ENCODE measurements at places on chromosomes 6 and 20.

DNA sequence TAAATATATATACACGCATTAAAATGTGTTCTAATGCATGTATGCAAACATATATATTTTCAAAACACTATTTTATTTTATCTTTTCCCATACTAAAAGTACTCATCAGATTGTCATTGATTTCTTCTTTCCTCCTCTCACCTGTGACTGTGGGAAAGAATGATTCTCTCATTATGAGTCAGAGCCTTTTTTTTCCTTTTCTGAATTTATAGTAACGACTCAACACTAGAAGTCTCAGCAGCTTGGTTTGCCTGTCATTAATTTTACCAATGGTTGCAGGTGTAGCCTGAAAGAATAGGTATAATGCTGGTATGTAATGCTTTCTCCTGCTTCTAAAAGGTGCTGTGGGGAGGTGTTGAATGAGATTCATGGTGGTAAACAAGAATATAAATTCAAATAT, 328.7 kb downstream of the UTRN start:
- DNase-seq = no peak

DNA sequence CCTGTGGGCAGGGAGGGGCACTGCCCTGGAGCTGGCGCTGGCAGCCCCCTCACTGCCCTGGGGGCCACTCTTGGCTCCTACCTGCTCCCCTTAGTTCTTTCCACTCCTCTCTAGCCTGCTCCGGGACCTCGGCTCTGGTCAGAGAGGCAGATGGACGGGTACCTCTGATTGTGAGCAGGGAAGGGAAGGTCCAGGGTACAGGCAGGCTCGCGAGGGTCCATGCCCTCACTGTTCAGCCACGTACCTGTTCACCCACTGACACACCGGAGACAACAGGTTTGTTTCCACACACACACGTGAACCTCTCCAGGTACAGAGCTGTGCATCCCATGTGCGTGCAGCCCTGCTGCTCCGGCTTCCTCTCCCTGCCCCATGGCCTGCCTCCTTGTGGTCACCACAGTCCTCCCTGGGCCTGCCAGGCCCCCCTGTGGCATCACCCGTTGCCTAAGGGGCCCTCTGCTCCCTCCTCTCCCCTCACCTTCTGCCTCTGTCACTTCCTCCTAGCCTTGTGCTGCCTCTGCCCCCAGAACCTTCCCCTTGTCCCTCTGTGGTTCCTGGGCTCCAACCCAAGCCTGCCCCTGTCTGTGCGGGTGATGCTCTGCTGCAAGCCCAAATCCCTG, 2.3 kb downstream of the EMILIN3 start:
- no peak for DNase-seq

DNA sequence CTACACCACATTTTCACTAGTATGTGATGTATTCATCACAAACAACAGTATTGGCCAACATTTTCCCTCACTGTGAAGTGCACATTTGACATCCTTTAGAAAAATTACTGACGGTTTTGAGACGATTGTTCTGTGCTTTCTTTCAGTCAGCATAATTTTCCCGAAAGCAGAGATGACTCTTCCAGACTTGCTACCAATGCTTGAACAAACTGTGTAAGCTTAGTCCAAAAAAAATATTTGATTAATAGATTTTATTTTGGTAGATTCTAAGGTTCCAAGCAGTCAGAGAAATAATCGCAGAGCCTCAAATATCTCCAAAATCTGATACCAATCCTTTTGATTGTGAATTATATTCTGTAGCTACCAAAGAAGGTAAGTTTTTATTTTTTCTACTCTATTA, 151.1 kb upstream of the ESR1 start:
- DNase-seq = no peak

DNA sequence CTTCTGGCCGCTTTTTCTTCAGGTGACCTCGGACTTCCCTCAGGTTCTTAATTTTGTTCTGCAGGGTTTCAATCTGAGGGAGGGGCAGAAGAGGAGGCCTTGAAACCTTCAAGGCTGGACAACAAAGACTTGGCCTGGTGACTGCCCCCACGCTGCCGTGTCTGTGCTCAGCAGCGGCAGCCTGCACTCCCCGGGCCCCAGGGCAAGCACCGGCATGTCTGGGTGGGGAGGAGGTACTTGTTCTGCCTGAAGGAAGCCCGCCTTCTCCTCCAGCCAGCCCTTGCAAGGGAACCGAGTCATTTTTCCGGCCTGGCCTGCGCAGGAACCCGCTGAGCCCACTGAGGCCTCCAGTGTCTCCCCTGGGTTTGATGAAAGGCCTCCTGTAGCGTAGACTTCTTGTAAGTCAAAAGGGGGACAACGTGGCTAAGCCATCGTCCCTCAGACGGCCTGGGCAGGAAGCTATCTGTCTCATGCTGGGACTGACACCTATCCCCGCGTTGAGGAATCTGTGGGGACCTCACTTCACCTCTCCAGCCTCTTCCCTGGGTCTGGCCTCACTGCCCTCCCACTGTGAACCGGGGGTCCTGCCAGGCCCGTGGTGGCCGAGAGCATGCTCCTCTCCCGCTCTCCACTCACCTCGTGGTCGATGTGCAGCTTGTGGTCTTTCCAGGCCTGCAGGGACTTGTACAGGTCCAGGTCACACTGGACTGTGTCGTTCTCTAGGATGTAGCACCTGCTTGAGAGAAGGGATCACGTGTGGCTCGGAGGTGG, 119.9 kb downstream of the SULF2 start:
- no peak for DNase-seq

GRCh38 chr6:363909-364308, 27.6 kb upstream of the IRF4 start:
- no peak for DNase-seq

- DNase-seq = no peak
Observed at GRCh38 chr6:34370361-34370760, 22.1 kb downstream of the NUDT3 start.

GRCh38 chr6:46217671-46218131, 46.9 kb upstream of the ENPP5 start:
- no peak for DNase-seq

GRCh38 chr6:40509086-40509485, 78.1 kb downstream of the LRFN2 start:
- no peak for DNase-seq

DNA sequence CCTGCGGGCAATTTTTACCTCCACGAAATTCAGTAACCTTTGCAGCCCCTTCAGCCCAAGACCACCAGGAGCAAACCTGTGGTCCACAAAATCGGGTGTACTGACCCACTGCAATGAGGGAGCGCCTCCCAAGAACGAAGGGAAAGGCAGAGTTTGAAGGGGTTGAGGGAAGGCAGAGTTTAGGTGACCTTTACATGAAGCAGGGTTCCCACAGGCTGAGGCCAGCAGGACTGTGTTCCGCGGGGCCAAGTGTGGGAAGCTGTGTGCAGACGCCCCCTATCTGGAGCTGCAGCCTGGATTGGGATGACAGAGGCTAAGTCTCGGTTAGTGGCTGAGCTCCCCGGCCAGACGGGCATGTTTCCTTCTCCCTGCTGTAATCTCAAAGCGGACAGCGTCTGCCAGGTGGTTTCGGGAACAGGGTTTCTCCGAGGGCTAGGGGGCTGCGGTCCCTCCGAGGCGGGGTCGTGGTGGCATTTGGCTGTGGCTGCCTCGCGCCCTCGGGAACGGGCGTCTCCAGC, 826 bp upstream of the PYGB start:
- no peak for DNase-seq

- no peak for DNase-seq
Observed at GRCh38 chr20:17684077-17684888, 2.2 kb upstream of the RRBP1 start.

GRCh38 chr6:88377976-88378568, 211.9 kb upstream of the CNR1 start:
- DNase-seq = no peak

DNA sequence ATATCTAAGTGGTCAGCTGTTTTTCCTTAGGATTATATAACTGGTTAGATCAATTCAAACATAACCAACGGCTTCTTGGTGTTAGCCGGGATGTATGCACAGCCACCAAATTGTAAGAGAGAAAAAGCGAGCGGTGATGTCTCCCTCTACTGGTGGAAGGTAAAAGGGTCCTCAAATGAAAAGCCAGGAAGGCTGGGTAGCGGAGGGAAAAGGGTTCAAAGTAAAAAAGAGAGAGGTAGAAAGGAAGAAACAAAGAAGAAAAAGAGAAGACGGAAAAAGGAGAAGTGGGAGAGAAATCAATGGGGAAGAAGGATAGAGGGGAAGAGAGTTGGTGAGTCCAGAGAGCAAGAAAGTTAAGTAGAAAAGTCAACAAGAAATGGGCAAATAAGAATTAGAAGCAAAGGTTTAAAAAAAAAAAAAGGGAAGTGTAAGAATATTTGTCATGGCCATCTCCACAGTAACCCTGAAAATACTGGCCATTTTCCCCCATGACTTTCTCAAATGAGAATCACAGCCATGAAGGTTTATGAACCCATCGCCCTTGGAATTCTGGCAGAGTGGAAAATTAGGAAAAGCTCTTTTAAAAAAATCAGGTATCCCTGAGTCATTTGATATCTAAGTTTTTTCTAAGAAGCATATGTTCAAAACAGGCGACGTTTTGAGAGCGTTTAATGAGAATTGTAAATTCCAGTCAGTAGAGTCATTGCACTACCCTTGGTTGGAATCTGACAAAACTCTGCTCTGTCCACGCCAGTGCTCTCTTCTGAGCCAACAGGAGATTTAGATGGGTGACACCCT, 155.6 kb upstream of the SNX9 start:
- DNase-seq = no peak

GRCh38 chr6:17865243-17865642, 122.2 kb downstream of the KIF13A start:
- DNase-seq = no peak

GRCh38 chr20:61285691-61286090, 33.6 kb downstream of the CDH4 start:
- DNase-seq = no peak

- DNase-seq = no peak
Observed at GRCh38 chr6:165222315-165223025, 86.9 kb downstream of the C6orf118 start.

All from NCI-H2081 treated with DMSO at 0.1 percent for 48 hours (cell line).